ENCODE measurements at places on chromosomes 12 and 14. TPM values are rescaled to one million over a fixed set of nuclear protein-coding genes. Genes with fewer than 3 reads are reported as not detected.

DNA sequence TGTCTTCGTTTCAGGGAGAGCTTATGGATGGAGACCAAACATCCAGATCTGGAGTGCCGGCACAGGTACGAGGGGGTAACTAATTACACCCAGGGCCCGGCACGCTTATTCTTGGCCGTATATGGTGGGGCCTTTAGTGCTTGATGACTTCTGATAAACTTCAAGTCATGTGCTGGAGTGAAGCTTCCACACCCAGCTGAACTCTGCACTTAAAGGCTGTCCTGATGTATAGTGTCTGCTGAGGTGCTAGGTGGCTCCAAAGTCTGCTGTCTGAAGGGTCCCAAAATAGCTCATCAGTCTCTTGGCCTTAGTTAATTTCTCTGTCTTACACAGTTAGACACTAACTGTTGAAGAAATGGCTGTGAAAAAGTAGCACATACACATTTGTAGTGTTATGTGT, 17.9 kb downstream of the RNF34 start:
- DNase-seq: no peak

- DNase-seq: no peak
Observed at GRCh38 chr14:61570549-61571290, 124.6 kb upstream of the HIF1A start.

GRCh38 chr14:38410442-38410841, 154.5 kb upstream of the CLEC14A start:
- no peak for DNase-seq

GRCh38 chr12:75489613-75490210, 9.2 kb downstream of the GLIPR1 start:
- no peak for DNase-seq

GRCh38 chr12:52551216-52551865, 1.6 kb downstream of the KRT71 start:
- no peak for DNase-seq

GRCh38 chr14:68694516-68695235, 98.2 kb downstream of the ZFP36L1 start:
- no peak for DNase-seq

GRCh38 chr12:80382254-80382653, 61.8 kb upstream of the PTPRQ start:
- DNase-seq: no peak

- no peak for DNase-seq
Observed at GRCh38 chr14:64767215-64767964, 63.2 kb downstream of the PLEKHG3 start.

GRCh38 chr14:104239185-104239775, 100.9 kb downstream of the KIF26A start:
- peak; percentile 61 for DNase-seq

GRCh38 chr12:115661112-115661511, 616.4 kb downstream of the MED13L start:
- no peak for DNase-seq

GRCh38 chr14:91554535-91555332, 44.6 kb upstream of the PPP4R3A start:
- no peak for DNase-seq

DNA sequence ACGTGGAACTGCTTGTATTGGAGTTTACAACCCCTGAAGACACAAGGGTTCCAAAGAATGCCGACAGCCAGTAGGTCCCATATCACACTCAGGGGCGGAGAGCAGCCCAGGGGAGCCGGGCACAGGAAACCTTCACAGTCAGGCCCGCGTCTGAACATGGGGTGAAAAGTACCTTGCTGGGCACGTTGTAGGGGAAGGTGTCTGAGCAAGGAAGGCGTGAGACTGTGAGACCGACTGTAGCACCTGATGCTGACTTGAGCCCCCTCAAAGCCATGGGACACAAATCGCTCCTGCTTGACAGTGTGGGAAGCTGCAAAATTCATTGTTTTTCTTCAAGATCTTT, 14.7 kb downstream of the RIMBP2 start:
- no peak for DNase-seq

- DNase-seq: no peak
Observed at GRCh38 chr12:109696485-109697269, 16.9 kb upstream of the FAM222A start.

DNA sequence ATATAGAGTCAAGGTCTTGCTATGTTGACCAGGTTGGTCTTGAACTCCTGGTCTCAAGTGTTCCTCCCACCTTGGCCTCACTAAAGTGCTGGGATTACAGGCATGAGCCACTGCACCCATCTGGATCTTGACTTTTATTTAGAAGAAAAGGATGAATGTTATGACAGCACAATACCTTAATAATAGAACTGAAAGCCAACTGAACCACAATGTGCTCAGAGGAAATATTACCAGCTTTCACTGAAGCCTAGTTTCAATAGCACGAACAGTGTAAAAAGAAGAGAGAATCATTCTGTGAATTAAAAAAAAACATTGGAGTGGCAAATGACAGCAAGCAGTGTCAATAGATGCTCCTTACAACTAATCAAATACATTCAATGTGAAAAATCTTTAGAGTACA, 239.2 kb upstream of the RMST start:
- DNase-seq: no peak

- no peak for DNase-seq
Observed at GRCh38 chr12:82176026-82176425, 182.2 kb downstream of the CCDC59 start.

GRCh38 chr12:26884765-26885576, 52.0 kb upstream of the ITPR2 start:
- peak; percentile 81 for DNase-seq

DNA sequence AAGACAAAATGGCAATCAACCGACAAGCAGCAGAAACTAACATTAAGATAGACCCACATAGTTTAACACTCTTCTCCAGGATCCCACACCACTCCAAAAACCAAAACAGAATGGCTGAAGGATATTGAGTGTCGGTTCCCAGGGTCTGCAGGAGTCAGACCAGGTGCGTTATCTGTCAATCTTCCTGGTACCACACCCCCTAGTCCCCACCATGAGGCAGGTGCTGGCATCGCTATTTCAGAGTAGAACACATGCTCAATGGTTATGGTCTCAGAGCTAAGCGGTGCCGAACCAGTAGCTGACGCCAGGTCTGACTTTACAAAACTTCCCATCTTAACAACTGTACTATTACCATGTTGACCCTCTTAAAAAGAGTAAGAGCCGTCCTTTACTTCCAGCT, 10.2 kb downstream of the STX2 start:
- DNase-seq: peak; percentile 54

DNA sequence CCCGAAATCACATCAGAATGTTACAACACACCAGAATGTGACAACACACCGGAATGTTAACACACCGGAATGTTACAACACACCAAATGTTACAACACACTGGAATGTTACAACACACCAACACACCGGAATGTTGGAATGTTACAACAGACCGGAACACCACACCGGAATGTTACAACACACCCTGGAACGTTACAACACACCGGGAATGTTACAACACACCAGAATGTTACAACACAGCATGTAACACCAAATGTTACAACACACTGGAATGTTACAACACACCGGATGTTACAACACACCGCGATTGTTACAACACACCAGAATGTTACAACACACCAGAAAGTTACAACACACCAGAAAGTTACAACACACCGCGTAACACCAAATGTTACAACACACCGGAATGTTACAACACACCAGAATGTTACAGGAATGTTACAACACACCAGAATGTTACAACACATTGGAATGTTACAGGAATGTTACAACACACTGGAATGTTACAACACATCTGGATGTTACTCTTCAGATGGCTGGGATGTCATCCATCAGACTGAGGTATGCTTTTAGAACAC, 21.1 kb downstream of the CHFR start:
- DNase-seq: no peak

DNA sequence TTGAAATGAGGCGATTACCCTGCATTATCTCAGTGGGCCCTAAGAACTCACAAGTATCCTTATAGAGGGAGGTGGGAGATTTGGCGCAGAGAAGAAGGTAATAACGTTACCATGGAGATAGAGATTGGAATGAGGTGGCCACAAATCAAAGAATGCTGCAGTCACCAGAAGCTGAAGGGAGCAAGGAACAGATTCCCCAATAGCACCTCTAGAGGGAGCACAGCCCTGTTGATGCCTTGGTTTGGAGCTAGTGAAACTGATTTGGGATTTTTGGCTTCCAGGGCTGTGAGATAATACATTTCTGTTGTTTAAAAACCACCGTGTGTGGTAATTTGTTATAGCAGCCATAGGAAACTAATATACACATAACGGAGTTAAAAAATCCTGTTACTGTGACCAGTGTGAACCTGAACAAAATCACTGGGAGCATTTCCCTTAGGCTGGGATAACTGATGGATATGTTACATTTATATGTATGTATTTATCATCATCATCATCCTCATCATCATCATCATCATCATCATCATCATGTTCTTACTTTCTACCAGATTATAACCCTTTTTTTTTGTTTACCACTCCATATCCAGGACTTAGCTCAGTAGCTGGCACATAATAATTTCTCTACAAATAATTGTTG, 100.3 kb downstream of the LIN7A start:
- peak; percentile 31 for DNase-seq

DNA sequence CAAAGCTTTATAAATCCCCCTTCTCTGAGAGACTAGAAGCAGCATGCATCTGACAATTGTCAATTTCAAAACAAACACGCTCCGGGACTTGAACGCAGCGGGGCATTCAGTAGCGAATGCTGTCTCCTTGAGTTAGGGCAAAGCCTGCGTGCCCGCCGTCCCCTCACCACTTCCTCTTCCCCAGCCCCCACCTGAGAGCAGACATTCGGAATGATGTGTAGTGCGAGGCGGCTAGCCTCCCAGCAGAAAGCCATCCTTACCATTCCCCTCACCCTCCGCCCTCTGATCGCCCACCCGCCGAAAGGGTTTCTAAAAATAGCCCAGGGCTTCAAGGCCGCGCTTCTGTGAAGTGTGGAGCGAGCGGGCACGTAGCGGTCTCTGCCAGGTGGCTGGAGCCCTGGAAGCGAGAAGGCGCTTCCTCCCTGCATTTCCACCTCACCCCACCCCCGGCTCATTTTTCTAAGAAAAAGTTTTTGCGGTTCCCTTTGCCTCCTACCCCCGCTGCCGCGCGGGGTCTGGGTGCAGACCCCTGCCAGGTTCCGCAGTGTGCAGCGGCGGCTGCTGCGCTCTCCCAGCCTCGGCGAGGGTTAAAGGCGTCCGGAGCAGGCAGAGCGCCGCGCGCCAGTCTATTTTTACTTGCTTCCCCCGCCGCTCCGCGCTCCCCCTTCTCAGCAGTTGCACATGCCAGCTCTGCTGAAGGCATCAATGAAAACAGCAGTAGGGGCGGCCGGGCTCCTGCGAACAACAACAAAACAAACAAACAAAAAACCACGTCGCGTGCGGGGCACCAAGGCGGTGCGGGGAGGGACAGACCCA, 2.2 kb downstream of the PRMT8 start:
- DNase-seq: peak; percentile 68

- DNase-seq: no peak
Observed at GRCh38 chr12:11408096-11408495, 12.7 kb upstream of the PRB2 start.

DNA sequence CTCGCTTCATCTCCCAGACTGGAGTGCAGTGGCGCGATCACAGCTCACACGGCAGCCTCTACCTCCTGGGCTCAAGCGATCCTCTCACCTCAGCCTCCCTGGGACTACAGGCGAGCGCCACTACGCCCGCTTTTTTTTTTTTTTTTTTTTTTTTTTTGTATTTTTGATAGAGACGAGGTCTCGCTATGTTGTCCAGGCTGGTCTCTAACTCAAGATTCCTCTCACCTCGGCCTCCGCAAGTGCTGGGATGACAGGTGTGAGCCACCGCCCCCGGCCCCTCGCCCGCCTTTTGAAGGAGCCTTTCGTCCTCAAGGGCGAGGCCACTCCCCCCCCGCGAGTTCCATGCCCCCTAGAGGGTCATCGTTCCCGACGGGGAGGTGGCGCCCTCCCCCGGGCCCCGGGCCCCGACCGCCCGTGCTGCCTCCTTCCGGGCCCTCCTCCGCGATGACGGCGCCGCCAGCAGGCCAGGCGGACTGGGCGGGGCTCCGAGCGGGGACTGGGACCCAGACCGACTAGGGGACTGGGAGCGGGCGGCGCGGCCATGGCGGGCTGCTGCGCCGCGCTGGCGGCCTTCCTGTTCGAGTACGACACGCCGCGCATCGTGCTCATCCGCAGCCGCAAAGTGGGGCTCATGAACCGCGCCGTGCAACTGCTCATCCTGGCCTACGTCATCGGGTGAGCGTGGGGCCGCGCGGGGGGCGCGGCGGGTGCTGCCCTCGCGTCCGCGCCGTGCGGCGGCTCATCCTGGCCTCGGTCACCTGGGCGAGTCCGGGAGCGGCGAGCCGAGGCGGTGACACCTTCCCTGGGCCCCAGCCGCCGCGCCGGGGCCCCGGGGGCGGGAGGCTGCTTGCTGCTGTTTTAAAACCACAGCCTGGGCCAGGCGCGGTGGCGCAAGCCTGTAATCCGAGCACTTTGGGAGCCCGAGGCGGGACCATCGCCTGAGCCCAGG, at the start of gene P2RX4:
TSS of gene P2RX4 (plus strand) at position 506 of the 949 bp plus-strand sequence. CDS start at position 542, 36 bp downstream.
- DNase-seq: peak; percentile 97

- no peak for DNase-seq
Observed at GRCh38 chr12:32502693-32503502, 103.5 kb downstream of the FGD4 start.

DNA sequence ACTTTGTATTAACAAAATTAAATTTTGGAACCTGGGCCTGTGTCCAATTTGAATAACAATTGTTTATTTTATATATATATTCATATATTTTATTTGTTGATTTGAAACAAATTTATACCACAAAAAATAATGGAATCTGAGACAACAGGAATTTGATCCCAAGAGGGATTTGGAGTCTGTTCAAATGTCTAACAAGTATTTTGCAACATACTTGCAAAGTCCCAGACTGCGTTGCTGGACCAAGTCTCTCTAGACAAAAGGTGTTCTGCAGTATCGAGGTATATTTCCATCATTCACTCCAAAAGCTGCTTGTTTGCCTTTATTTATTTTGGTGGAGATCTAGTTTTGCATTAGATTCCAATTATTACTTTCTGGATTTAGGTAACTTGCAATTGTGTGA, 68.7 kb upstream of the PTPRR start:
- DNase-seq: no peak

- no peak for DNase-seq
Observed at GRCh38 chr14:103909531-103910261, 18.6 kb upstream of the TDRD9 start.

Gene KRT71
- total RNA-seq: not detected

Gene PRR4
- total RNA-seq: 0.78 TPM

Gene SERPINA3
- total RNA-seq: not detected

Gene ACVRL1
- total RNA-seq: 0.07 TPM

Gene DIO2
- not detected for total RNA-seq

Gene NAV3
- total RNA-seq: 0.14 TPM

Gene SHMT2
- total RNA-seq: 399 TPM

Gene PPP1R1A
- total RNA-seq: 23.8 TPM

Gene MSRB3
- total RNA-seq: 2.8 TPM

Gene ADCY4
- total RNA-seq: not detected

Gene SLC38A4
- total RNA-seq: 1.3 TPM

Gene THTPA
- 14.0 TPM for total RNA-seq

Gene ADAM20
- 0.10 TPM for total RNA-seq

Gene CCDC175
- total RNA-seq: not detected
